Fibroblast of pulmonary artery (primary cell): ENCODE measurements at places on chromosomes 6 and 20.
A peak's percentile ranks its signal among the peaks of the same experiment; 100 is the strongest.

DNA sequence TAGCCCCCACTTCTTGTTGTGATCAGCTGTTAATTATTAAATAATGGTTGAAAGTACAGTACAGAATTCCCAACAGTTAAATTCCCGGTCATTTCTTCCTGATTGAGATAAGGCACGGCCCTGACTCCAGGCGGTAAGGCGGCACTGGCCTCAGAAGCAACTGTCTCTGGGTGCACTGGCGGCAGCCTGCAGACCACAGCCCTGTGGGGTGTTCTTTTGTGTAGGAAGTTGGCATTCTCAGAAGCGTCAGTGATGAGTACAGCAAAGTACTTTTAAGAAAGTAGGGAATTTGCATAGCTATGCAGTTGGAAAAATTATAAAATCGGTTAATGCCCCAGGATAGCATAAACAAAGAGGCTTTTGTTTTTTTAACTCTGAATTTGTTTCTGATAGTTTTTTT lies 50.5 kb downstream of the SAMD5 start:
- DNase-seq = no peak

- no peak for DNase-seq
These were observed 60.2 kb upstream of the TMEM244 start for GRCh38 chr6:129921169-129921817.

- DNase-seq = no peak
These were observed at the start of gene NOX3 for GRCh38 chr6:155455766-155456165. Gene NOX3, minus strand, starts transcription at chr6:155455839. Its CDS starts 39 bp downstream, at chr6:155455800.

- DNase-seq = peak; percentile 51
These were observed 169.4 kb downstream of the TAF4 start for GRCh38 chr20:61896058-61896961.

DNA sequence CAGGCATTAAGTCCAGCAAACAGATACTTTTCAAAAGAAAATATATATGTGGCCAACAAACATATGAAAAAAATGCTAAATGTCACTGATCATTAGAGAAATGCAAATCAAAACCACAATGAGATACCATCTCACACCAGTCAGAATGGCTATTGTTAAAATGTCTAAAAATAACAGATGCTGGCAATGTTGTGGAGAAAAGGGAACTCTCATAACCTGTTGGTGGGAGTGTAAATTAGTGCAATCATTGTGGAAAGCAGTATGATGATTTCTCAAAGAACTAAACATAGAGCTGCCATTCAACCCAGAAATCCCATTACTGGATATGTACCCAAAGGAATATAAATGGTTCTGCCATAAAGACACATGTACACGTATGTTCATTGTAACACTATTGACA lies 20.6 kb downstream of the KCNQ5 start:
- no peak for DNase-seq

DNA sequence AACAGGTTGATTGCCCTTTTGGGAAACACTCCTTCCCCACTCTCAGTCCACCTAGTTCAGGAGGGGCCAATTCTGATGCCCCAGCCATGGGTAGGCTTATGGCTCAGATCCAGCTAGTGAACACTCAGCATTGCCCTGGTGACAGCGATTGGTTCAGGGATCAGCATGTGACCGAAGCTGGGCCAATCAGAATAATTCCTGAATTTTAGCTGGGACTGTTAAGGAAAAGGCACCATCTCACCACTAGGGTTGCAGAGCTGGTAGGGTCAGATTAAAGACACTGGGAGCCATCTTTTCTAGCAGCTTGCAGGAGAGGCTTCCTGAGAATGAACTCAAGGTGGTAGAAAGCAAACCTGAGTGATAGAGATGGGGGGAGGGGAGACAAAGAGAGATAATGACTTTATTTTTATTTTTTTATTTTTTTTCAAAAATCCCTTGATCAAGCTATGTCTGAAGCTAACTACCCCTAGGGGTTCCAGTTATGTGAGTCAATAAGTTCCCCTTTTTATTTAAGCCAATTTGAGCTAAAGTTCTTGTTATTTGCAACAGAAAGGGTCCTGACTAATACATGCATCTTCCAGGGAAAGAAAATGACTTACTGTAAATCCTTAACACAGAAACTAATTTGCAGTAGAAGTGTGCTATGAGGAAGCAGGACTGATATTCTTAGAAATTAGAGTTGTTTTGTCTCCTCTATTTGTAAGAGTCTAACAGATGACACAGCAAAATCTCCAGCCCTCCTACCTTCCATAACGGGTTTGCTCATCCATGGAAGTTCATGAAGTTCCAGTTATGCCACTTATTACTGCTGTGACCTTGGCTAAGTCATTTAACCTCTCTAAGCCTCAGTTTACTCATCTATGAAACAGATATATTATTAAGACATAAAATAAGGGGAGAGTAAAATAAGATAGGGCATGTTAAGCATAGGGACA lies 44.7 kb downstream of the EYA2 start:
- DNase-seq = peak; percentile 14

GRCh38 chr20:49811825-49812506 lies 662 bp upstream of the SLC9A8 start:
- peak; percentile 75 for DNase-seq

GRCh38 chr20:48808382-48809034 lies 19.3 kb downstream of the PREX1 start:
- no peak for DNase-seq

- peak; percentile 49 for DNase-seq
These were observed 73.7 kb upstream of the CITED2 start for GRCh38 chr6:139448051-139448649.

GRCh38 chr6:129889580-129889979 lies 28.5 kb upstream of the TMEM244 start:
- DNase-seq = peak; percentile 77

- no peak for DNase-seq
These were observed 80.9 kb upstream of the PLN start for GRCh38 chr6:118467181-118467580.

DNA sequence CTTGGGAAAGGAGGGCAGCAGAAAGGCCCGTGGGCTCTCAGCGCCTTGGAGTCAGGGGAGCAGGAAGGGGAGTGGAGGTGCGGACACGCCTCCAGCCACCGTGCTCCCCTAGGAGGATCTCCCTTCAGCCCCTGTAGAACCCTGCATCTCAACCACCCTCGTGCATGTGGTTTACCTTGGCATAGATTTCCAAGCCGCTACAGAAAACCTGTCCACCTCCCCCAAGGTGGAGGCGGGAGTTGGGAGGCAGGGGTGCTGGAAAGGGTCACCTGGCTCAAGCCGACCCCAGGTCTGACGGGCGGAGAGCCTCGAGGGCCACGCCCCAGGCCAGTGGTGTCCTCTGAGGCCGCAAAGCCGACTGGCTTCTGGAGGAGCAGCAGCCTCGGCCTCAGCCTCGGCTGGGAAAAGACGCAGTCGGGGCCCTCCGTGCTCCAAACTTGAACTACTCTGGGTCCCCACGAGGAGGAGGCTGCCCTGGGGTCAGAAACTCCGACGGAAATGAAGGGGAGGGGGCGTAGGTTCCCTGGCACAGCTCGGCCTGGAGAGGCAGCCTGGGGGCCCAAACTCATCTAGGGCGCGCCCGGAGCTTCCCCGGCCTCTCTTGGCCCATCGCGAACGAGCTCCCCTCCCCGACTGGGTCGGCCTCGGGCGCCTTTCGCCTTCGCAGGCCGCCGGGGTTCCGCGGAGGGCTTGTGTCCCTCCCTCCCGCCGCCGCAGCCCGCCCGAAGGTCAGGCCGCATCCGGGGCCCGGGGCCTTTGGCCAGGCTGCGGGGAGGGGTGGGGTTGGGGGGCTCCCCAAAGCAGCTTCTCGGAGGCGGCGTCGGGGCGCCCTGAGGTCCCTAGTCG lies 6.3 kb upstream of the FOXF2 start:
- DNase-seq = no peak

DNA sequence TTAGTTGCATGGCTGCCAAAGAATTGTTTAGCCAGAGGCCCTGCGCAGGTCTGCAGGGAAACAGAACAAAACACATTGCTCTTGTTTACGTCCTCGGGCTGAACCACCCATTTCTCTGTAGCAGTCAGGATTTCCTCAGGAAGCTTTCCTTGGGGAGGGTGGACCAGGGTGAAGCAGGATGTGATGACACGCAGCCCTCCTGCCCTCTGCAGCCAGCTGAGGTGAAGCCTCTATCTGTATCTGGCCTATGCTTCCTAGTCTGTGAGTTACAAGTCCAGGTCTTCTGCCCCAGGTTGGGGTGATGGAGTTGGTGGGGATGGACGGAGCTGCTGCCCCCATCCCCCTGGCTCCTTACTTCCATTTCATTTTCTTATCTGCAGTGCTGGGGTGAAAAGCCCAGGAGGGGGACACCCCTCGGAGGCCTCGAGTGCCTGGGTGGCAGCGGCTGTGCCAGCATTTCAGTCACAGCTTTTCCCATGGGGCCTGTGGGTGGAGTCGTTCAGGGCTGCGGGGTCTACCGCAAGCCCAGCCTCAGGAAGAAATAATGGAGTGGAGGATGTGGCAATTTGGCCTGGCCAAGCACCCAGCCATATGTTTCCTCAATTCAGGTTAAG lies 24.9 kb downstream of the SASH1 start:
- peak; percentile 97 for DNase-seq

- no peak for DNase-seq
These were observed 30.4 kb downstream of the SLC2A4RG start for GRCh38 chr20:63769891-63770474.

- peak; percentile 28 for DNase-seq
These were observed 1.5 kb upstream of the GNRH2 start for GRCh38 chr20:3041854-3042409.

DNA sequence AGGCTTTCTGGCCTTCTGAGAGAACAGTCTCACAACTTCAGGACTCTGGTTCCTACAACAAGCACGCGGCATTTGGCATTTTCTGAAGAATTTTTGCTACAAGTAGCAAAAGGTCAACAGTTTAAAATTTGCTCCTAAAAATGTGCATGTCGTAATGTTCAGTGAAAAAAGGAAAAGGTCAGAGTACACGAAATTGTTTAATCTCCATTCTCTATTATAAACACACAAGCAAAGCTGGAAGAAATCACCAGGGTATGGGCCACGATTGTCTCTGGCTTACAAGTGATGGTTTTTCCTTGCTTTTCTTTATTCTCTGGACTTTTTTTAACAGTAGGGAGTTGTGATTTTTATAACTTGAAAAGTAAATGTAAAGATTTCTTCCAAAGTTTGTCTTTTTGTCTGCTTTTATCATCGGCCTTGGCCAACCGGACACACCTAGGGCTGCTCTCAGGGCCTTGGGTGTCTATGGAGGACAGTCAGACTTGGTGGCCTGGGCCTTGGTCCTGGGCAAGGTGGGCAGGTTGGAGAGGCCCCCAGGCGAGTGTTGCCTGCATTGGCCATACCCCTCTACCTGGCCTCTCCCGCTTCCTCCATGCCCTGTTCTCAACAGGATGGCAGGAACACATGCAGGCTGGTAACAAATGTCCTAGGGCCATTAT lies 32.4 kb downstream of the PLEKHG1 start:
- no peak for DNase-seq

DNA sequence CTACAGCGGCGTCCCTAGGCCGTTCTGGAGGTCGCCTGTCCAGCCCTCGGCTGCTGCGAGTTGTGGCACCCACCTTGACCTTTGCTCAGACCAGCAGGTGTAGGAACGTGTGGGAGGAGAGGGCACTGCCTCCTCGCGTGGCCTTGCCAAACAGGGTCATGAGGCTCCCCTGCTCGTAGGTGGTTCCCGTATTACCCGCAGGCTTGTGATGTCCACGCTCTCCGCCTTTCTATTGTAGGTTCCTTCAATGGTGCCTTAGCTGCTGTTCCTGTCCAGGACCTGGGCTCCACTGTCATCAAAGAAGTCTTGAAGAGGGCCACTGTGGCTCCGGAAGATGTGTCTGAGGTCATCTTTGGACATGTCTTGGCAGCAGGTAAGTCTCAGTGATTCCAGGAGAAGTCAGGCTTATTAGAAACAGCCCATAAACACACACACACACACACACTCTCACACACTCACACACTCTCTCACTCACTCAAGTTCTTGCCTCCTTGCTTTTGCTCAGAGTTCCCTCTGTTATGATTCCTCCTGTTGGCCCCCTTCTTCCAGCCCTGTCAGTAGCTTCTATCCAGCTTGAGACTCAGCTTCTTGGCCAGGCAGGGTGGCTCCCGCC lies 942 bp downstream of the ACAT2 start:
- DNase-seq = no peak

GRCh38 chr6:132959639-132960326 lies 145.4 kb downstream of the RPS12 start:
- no peak for DNase-seq

DNA sequence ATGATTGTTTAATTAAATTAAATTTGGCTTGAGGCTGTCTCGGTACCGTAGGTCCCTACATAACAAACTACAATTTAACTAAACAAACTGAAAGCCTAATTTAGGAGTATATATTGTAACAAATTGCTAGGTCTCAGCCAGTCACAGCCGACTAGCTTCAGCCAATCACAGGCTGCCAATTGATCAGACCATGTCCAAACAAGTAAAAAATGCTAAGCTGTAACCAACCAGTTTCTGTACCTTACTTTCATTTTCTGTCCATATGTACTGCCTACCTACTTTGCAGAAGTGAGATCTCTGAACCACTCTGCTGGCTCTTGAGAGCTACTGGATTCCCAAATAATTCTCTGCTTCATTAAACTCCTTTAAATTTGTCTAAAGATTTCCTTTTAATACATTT lies 648.0 kb upstream of the GJE1 start:
- no peak for DNase-seq

DNA sequence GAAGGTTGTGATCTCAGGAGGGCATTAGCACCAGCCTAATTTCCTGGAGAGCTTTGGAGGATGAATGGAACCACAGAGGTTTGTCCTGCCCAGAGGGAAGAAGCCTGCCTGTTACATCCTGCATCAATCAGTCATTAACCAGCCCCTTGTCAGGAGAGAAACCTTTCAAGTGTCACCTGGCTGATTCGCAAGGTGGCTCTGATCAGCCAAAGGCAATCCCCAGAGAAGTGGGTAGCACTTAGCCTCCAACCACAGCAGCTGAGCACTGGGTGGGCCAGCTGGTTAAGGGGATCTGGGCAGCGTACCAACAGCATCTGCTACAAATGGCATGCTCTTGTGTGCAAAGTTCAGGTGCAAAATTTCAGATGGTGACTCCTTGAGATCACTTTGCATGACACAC lies 26.9 kb downstream of the ANKEF1 start:
- no peak for DNase-seq

- DNase-seq = peak; percentile 67
These were observed 1.1 kb upstream of the LSM14B start for GRCh38 chr20:62120990-62121775.

GRCh38 chr20:14685183-14685582 lies 347.8 kb upstream of the FLRT3 start:
- no peak for DNase-seq

DNA sequence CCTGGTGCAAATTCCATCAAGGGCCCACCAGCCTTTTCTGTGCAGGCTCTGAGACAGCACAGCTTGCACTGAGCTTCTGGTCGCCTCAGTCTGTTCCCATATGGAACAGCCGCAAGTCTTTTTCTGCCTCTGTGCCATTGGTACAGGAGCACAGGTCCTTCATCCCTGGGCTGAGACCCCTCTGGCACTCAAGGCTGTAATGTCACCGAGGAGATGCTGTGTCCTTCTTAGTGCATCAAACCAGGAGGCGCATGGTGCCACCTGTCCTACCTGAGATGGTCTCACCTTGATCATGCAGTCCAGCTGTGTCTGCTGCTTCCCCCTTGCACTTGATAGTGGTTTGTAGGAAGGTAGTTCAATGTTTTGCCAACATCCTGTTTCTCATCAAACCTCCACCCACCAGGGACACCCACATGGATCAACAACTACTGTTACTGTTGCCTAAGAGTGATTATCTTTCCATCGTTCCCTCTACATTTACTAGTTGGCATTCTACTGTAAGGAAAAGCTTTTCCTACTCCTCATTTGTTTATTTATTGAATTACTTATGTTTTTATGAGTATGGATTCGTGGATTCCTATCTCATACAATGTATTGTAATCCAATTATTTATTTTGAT lies 29.0 kb downstream of the FAM50B start:
- DNase-seq = no peak

GRCh38 chr6:41568585-41569384 lies 22.6 kb downstream of the FOXP4 start:
- no peak for DNase-seq

GRCh38 chr6:169165561-169166300 lies 87.9 kb downstream of the THBS2 start:
- DNase-seq = peak; percentile 59
